ENCODE measurements at places on chromosomes 1 and 21. TPM values are rescaled to one million over a fixed set of nuclear protein-coding genes. Genes with fewer than 3 reads are reported as not detected.

GPR161 gene
- total RNA-seq: 11.6 TPM

DTL gene
- 47.7 TPM for total RNA-seq

DIO1 gene
- total RNA-seq: not detected

NR1I3 gene
- not detected for total RNA-seq

FMN2 gene
- total RNA-seq: 2.5 TPM

GPR61 gene
- total RNA-seq: not detected

LRRC71 gene
- total RNA-seq: not detected

UFC1 gene
- 41.4 TPM for total RNA-seq

PDPN gene
- 67.3 TPM for total RNA-seq

RASSF5 gene
- total RNA-seq: 3.1 TPM

LCE1B gene
- not detected for total RNA-seq

ST6GALNAC3 gene
- 11.6 TPM for total RNA-seq

C1orf87 gene
- 0.07 TPM for total RNA-seq

EYA3 gene
- 25.5 TPM for total RNA-seq

DNA sequence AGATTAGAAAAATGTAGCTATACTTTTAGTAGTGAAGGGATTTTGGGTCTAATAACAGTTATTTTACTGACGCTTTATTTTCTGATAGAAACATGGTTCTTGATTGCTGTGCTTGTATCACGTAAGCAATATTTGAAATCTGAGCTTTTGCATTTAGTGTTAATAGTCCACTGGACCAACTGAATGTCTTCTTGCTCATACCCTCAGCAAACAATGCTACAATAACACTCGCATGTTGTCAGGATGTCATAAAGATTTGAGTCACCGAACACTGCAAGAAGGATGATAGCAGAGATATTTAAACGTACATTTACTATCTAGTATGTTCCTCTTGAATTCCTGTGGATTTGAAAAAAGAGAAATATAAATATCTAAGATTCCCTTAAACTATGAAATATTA lies 7.5 kb downstream of the DYRK1A start:
- DNase-seq: no peak

- DNase-seq: no peak
Measured at GRCh38 chr1:77532641-77533040, 149.8 kb downstream of the ZZZ3 start.

DNA sequence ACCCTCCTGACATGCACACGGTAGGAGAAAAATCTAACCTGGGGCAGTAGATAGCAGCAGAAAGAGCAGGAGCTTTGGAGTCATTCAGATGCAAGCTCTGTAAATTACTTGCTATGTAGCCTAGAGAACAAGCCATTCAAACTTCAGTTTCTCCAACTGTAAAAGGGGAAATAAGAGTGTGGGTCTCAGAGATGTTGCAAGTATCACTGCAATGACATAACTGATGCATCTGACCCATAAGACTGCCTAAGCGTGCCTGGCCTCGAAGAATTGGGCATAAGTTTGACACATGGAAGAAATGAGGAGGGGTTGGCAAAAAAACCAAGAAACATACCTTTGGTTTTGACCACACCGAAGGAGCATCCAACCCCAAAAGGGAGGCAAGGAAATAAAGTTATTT lies 5.2 kb downstream of the AK2 start:
- no peak for DNase-seq

- no peak for DNase-seq
Measured at GRCh38 chr1:5492846-5493245, 499.4 kb downstream of the NPHP4 start.

GRCh38 chr21:17813353-17813752 lies 5.8 kb downstream of the C21orf91 start:
- DNase-seq: no peak

DNA sequence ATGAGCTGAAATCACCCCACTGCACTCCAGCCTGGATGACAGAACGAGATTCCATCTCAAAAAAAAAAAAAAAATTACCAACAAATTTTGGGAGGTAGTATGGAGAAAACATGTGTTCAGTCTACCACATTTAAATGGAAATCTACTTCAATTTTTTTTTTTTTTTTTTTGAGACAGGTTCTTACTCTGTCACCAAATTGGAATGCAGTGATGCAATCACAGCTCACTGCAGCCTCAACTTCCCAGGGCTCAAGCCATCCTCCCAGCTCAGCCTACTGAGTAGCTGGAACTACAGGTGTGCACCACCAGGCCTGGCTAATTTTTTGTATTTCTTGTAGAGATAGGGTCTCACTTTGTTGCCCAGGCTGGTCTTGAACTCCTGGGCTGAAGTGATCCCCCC lies 82.1 kb downstream of the GFI1 start:
- no peak for DNase-seq

GRCh38 chr1:9784508-9785133 lies 39.1 kb downstream of the CLSTN1 start:
- DNase-seq: peak; percentile 92

DNA sequence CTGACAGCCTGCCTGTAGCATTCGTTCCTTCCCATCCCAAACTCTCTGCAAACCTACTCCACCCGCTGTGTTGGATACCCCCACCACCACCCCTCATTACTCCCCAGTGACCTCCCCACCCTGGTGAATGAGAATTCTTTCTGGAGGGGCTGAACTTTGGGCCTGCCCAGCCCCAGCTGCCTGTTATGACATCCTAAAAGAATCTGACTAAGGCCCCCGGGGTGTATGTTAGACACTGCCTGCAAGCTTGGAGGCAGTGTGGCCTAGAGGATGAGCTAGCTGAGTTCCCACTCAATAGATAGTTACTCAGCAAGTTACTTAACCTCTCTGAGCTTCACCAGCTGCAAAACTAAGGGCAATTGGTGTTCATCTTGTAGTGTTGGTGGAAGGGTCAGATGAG lies 110.2 kb upstream of the FGGY start:
- DNase-seq: no peak

GRCh38 chr1:193538680-193539079 lies 352.3 kb upstream of the B3GALT2 start:
- no peak for DNase-seq

GRCh38 chr1:25612421-25612820 lies 4.2 kb upstream of the MAN1C1 start:
- DNase-seq: no peak

DNA sequence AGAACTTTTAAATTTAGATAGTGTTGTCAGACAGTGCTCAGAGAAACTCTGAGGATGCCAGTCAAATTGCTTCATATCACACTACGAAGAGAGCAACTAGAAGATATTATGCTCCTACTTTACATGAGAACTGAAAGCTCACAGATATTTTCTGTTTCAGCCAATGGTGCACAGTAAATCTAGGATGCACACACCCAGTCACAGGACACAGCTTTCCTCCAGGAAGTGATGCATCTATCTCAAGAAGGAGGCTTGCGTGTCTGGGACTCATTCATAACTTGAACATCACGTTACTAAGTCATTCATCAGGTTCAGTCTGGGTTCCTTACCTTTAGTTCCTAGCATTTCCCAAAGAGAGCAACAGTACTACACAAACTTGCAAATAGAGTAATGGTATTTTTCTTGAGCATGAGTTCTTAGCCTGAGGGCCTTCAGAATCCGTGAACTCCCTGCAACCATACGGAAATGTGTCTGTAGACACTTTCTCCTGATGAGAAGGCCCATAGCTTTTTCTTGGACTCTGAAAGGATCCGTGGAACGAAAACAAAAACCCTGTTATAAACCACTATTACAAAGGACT lies 12.2 kb downstream of the ZNF697 start:
- DNase-seq: no peak

GRCh38 chr1:150610576-150610975 lies 18.8 kb downstream of the ENSA start:
- DNase-seq: no peak

DNA sequence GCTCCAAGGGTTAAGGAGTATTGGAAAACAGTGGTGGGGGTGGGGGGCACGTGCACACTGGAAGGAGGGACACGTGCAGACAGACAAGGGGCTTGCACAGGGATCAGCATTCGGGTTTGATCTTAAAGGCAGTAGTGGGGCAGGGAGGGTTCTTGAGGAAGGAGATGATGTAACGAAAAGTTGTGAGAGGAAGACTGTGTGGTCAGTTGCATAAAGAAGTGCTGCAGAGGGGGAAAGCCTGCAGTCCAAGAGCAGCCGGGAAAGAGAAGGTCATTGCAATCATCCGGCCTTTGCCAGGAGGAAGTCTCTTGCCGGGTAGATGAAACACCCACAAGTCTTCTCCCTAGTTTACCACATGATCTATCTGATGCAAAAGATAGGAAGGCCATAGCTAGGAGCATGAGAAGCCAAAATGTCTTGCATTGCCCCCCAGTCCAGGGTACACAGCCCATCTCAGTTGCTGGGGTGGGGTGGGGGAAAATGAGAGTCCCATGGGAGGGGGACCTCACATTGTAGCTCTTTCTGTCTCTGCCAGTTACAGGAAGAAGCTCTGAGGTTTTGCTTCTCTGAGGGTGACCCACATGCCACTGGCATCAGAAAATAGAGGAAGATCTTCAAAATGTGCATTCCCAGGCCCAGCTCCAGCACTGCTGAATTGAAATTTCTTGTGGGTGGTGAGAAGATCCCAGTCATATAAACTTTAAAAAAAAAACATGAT lies 202.5 kb upstream of the RAB4A start:
- DNase-seq: no peak

DNA sequence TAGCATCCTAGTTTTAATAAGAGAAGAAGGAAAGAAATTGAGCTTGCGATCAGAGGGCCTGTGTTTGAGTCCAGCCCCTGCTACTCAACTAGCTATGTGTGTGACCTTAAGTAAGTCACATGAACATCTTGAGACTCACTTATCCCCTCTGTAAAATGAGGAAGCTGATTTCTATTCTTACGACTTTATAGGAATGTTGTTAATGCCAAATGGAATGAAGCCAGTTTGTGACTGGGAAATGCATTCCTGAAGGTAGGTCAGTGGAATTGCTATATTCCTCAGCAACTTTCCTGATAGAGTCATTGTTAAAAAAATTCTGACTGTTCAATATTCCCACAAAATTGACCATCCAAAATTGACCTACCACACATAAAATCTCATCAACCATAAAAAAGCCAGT lies 14.9 kb downstream of the FASLG start:
- no peak for DNase-seq

GRCh38 chr1:221701570-221702186 lies 40.2 kb downstream of the DUSP10 start:
- DNase-seq: no peak

DNA sequence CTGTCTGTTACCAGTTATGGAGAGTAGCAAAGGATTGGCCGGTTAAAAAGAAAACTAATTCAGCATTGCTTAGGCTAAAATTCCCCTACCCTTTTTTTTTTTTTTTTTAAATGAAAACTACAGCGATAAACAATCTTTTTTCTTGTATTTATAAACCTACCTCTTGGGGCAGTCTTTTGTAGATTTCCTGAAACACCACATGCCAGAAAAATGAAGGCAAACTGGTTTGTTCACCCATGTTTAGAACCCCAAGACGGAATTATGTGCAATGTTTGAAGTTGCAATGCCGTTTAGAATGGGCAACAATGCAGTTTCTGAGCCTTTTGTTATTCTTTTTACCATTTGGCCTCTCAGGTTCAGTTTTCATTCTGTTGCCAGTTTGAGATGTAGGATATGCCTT lies 59.1 kb downstream of the PRDM2 start:
- peak; percentile 54 for DNase-seq

DNA sequence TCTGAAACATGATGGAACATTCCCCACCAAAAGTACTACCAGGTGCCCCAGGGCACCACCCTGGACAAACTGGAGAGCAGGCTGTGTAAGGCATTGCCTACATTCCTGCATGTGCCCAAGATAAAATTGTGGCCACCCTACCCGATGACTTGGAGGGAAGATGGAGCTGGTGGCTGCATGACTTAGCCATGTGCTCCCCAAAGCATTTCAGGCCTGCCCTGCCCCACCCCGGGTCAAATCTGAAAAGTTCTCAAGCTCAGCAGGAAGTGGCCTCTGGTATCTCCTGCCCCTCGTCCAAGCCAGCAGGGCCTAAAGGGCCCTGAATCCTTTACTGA lies 8.5 kb downstream of the CD2 start:
- no peak for DNase-seq

DNA sequence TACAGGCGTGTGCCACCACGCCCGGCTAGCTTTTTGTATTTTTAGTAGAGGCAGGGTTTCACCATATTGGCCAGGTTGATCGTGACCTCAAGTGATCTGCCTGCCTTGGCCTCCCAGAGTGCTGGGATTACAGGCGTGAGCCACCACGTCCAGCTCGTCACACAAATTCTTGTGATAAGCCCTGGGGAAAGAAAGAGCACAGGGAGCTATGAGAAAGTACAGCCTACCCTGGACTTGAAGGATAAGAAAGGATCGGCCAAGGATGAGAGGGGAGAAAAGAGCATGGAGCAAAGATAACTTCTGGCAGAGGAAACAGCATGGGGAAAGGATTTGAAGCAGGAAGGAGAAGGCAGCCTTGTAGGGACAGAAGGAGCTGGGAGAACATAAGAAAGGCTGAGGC lies 29.2 kb downstream of the SESN2 start:
- DNase-seq: no peak

Measured in GM23338 (cell line).